NCI-H1417 treated with DMSO at 0.1 percent for 48 hours (cell line): ENCODE measurements at places on chromosomes 4 and X.

DNA sequence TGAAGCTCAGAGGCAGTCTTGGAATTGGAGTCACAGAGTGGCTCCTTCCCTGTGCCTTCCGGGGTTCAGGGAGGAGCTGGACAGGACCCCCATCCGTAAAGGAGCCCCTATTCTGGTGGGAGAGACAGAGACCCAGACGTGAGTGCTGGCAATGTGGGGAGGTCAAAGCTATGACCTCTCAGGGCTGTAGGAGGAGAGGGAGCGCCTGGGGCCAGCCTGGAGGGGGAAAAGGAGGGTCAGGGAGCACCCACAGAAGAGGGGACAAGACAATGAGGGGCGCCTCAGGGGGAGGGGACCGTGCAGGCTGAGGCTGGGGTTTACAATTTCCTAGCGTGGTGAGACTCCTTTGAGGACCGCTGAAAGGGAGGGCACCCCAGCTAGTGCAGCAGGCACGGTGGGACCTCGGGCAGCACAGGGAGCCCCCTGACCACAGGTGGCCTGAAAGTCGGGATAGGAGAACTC lies 97.9 kb upstream of the LRPAP1 start:
- no peak for DNase-seq

DNA sequence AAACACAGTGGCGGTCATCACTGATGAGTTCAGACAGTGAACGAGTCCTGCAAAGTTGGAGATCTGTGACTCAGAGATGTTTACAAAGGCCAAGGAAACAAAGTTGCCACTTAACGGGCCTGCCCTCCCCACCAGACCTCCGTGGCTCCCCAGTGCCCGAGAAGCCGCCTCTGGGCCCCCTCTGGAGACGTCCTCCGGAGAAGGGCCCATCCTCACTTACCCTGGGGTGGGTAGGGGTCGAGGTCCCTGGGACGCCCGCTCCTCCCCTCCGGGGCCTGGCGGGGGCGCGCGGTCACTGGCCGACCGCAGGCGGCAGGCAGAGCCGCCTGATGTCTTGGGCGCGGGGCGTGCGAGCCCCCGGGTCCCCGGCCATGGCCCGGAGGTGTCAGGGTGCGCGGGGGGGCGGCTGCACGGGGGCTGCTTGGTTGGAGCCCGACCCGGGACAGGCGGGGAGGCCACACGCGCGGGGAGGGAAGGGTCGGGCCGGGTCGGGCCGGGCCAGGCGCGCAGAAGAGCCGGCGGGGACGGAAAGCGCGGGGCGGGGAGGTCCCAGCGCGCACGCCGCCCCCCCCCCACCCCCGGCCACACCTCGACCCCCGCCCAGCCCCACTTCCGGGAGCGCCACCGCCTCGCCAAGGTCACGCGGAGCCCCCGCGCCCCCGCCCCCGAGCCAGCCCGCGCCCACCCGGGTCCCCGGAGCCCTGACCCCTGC lies 529 bp downstream of the DHRSX start:
- DNase-seq: no peak

GRCh38 chr4:108428923-108429322 lies 191.5 kb upstream of the RPL34 start:
- DNase-seq: no peak

DNA sequence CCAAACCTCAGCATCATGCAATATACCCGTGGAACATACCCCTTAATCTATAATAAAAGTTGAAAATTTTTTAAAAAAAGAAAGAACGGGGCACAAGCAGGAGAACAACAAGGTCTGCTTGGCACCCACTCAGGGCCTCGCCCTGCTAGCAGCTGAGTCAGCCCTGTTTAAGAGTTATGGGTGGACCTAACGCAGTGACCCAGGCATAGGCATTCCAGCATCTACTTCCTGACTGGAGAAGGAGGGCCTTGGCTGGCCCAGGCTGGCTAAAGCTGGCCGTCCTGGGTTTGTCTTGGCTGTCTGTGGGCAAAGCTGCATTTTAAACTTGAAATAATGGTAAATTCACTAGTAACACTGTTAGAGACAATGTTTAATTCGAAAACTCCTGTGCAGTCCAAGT lies 236.7 kb upstream of the PGRMC2 start:
- DNase-seq: no peak

DNA sequence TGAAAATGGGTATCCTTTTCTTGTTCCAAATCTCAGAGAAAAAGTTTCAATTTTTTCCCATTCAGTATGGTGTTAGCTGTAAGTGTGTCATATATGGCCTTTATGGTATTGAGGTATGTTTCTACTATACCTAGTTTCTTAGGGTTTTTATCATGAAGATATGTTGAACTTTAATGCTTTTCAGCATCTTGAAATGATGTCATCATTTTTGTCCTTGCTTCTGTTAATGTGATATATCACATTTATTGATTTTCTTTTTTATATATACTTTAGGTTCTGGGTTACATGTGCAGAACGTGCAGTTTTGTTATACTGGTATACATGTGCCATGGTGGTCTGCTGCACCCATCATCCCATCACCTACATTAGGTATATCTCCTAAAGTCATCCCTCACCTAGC lies 44.9 kb downstream of the FOXR2 start:
- no peak for DNase-seq

DNA sequence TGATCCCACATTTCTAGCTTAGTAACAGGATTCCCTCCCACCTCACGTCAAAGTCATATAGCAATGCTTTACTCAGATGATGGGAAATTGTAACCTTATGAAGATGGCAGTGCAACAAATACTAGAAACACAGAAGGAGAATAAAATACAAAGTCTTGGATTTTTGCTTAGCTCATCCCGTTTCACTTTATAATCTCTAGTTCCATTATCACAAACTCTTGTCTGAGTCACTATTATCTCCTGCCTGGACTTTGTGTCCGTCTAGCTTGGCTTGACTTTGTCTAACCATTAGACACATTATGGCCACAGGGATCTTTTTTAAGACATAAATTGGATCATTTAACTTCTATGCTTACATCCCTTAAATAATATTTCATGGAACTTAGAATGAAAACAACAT lies 127.1 kb upstream of the GABRG1 start:
- no peak for DNase-seq

DNA sequence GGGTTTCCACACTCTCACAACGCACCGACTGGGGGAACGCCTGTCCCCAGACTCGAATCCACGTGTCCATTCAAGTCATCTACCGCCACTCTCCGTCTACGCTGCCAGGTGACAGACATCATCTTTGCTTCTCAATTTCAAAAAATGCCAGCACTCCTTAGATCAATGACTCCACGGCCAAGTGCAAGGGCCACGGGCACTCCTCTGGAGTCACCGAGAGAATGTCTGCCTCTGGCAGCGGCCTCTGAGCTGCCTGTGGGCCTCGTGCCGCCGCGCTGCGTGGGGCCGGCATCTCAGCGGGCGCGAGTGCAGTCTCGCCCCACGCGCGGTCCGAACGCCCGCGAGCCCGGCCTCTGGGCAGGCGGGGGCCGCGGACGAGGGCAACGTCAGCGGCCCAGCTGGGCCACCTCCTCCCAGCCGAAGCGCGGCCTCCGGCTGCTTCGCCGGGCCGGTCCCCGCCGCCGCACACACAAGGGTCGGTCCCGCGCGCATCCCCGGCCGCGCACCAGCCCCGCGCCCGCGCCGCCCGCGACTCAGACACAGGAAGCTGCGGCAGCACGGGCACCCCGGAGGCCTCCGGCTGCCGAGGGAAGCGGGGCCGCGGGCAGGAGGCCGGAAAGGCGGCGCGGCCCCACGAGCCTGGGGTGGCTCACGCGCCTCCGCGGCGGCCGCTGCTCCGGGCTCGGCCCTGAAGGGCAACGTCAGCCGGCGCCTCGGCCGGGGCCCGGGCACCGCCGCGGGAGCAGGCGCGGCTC lies 450 bp downstream of the ACSL1 start:
- DNase-seq: no peak

DNA sequence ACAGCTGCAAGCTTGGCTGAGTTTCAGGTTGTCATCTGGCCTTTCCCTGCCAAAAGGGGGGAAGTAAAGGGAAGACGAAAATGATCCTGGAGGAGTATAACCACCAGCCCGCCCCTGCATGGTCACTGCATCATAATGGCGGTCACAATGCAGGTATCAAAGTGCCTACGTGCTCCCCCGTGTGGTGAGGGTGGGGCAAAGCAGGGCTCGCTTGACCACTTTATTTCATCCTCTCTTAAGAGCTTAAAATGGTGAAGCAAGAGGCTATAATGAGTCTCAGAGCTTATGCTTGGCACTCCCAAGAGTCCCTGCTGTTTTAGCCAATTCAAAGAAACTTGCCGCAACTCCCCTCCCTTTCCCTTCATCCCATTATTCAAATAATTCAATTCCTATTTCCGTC lies 105.6 kb downstream of the APOOL start:
- no peak for DNase-seq

DNA sequence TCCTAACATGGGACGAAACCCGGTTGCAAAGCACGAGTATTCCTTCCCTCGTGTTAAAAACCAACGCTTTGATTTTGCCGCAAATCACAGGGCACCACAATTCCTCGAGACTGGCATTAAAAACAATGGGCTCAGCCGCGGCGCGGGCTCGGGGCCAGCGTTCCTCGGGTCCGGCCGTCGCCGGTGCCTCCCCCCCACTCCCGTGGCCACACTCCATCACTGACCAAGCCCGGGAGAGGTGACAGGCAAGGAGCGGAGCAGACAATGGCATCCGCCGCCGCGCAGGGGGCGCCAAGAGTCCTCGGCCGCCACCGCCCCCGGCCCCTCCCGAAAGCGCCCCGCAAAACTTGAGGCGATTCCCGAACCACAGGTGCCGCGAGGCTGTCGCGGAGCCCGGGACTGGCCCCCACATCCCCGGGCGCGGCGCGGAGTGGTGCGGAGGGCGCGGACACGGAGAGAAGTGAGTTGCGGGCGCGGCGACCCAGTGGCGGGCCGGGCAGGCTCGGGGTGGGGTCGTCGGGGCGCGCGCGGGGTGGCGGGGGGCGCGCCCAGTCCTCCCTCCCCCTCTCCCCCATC lies 445 bp downstream of the AP1S2 start:
- no peak for DNase-seq

GRCh38 chr4:149187726-149188125 lies 627.9 kb downstream of the IQCM start:
- DNase-seq: no peak

GRCh38 chrX:44061968-44062614 lies 88.9 kb upstream of the NDP start:
- no peak for DNase-seq

DNA sequence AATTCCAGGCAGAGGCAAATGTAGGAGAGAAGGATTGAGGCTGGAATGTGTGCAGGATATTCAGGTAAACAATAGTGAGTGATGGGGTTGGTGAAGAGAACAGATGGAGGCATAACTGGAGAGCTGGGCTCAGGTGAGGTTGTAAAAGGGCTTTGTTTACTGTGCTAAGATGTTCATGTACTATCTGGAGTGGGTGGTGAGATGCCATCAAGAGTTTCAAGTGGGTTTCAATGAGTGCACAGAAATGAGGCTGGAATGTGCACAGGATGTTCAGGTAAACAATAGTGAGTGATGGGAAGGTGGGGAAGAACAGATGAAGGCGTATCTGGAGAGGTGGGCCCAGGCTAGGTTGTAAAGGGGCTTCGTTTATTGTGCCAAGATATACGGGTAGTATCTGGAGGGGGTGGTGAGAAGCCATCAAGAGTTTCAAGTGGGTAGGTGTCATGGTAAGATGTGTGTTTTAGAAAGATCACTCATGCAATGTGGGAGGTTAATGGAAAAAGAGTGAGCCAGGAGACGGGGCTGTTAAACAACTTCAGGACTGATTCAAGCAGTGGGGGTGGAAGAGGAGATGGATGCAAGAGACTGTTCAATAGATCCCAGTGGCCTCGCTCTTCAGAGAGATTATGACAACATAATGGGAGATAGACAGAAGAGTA lies 25.4 kb upstream of the NMU start:
- DNase-seq: no peak

DNA sequence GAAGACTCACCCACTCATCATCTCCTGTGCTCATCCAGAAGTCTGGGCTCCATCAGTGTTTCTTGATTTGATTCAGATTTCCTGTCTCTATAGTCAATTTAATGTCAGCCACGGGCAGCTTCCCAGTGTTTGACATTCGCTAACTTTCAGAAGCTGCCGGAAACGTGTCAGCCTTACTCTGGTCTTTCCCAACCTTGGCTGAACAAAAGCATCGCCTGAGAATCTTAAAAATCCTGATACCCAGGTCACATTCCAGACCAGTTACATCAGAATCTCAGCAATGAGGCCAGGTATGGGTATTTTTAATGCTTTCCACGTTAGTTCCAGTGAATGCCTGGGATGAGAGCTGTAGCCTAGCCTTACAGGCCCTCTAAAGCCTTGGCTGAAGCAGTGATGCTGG lies 233.8 kb downstream of the FRMPD4 start:
- no peak for DNase-seq

GRCh38 chrX:153642655-153643430 lies 4.2 kb upstream of the DUSP9 start:
- DNase-seq: no peak

DNA sequence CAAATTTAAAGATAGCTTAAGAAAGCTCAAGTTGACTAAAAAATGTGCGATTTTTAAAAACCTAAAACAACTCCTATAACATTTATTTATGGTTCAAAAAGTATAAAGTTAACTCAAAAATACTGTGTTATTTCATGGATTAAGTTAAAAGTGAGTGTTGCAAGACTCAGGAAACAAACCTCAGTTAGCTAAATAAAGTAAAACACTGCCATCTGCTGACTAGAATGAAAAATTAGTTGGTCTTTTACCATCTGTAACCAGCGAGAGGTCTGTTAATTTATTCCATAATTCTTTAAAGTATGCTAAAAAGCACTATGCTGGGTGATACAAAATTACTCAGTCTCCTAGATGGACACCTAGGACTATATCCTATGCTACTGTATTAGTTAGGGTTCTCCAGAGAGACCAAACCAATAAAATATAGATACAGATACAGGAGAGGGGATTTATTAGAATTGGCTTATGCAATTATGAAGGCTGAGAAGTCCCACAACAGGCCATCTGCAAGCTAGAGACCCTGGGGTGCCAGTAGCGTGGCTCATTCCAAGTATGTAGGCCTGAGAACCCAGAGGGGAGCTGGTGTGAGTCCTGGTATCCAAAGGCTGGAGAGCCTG lies 4.9 kb upstream of the WDFY3 start:
- no peak for DNase-seq

- DNase-seq: no peak
Measured at GRCh38 chrX:31117266-31117665, 45.4 kb upstream of the FTHL17 start.

DNA sequence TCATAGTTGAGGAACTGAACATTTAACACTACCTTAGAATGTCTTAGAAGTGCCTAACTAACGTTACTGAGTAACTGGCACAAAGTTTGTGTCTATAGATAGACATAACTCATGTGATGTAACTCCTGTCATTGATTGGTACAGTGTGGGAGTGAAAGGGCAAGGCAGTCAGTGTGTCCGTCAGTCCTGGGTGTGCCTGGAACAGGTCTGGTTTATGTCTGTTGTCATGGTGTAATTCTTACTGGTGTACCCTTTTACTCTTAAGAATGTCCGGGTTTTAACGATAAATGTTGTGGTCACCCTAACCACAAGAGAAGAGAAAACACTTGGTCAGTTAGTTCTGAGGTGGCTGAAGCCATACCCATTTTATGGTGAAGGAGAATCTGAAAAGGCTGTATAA lies 93.1 kb upstream of the ESX1 start:
- no peak for DNase-seq

- DNase-seq: no peak
Measured at GRCh38 chr4:175633310-175633709, 178.8 kb downstream of the GPM6A start.

- no peak for DNase-seq
Measured at GRCh38 chr4:7429069-7429416, 5.7 kb downstream of the PSAPL1 start.

- no peak for DNase-seq
Measured at GRCh38 chrX:23263892-23264291, 70.8 kb upstream of the PTCHD1 start.

GRCh38 chr4:57426779-57427395 lies 316.7 kb upstream of the IGFBP7 start:
- peak; percentile 25 for DNase-seq

GRCh38 chr4:152535360-152535902 lies 461 bp downstream of the FBXW7 start:
- no peak for DNase-seq
